ENCODE measurements at places on chromosomes 1 and 21.

DNA sequence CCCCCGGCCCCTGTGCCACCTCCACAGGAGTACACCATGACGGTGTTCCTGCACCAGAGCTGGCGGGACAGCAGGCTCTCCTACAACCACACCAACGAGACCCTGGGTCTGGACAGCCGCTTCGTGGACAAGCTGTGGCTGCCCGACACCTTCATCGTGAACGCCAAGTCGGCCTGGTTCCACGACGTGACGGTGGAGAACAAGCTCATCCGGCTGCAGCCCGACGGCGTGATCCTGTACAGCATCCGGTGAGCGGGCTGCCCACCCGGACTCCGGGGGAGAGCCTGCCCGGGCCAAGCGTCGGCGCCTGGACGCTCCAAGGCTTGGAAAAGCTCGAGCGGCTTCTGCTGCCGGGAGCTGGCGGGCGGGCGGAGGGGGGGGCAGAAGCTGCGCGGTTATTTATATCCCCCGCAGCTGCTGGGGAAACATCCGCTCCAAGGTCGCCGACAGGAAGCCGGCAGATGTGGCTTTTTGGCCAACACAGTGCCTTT is 6.4 kb downstream of the GABRD start:
- DNase-seq = no peak

- no peak for DNase-seq
Observed at GRCh38 chr1:185559684-185560331, 174.4 kb upstream of the HMCN1 start.

- no peak for DNase-seq
Observed at GRCh38 chr1:116769561-116769977, 15.3 kb downstream of the CD2 start.

GRCh38 chr1:198902655-198903054 is 263.8 kb downstream of the PTPRC start:
- no peak for DNase-seq

DNA sequence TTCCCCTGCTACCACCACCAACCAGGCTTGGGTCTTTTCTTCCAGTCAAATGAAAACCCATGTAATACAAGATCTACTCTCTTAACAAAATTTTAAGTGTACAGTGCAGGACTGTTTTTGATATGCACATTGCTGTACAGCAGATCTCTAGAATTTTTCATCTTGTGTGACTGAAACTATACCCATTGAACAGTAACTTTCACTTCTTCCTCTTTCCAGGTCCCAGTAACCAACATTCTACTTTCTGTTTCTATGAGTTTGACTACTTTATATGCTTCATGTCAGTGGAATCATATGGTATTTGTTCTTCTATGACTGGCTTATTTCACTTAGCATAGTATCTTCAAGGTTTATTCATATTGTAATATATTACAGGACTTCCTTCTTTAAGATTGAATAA is 45.3 kb upstream of the PLPPR4 start:
- no peak for DNase-seq

GRCh38 chr1:89200663-89201062 is 1.9 kb upstream of the GBP4 start:
- no peak for DNase-seq

Data from HS-5 (cell line).